ENCODE measurements at places on chromosomes 16 and 17. TPM values are rescaled to one million over a fixed set of nuclear protein-coding genes. Genes with fewer than 3 reads are reported as not detected.

DNA sequence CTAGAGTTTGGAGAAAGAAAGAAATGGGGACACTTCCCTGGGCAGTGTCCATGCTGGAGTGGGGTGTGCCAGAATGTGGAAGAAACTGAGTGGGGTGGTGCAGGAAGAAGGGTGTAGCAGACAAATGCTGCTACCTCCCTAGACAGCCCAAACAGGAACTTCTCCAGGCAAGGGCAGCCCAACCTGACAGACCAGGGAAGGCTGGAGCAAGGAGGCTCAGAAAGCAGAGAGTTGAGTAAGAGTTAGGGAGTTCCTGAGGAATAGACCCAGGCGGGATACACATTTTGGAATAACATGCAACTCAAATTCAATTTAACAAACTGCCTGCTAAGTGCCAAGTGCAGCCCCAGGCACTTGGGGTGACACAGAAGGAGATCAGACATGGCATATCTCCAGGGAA lies 1.0 kb upstream of the MYO18A start:
- H3K27me3 ChIP-seq = peaks cover 14% of the 10 kb centered on the region
- no peak for DNase-seq
- peak overlapping the region; percentile 83 for H3K27ac ChIP-seq
- H3K36me3 ChIP-seq = no peaks in the 10 kb centered on the region

- no peak overlapping the region for H3K27ac ChIP-seq
- H3K4me3 ChIP-seq = no peak overlapping the region
- peaks cover 20% of the 10 kb centered on the region for H3K36me3 ChIP-seq
- H3K27me3 ChIP-seq = no peaks in the 10 kb centered on the region
Observed at GRCh38 chr16:22353191-22353919, 21.1 kb downstream of the CDR2 start.

DNA sequence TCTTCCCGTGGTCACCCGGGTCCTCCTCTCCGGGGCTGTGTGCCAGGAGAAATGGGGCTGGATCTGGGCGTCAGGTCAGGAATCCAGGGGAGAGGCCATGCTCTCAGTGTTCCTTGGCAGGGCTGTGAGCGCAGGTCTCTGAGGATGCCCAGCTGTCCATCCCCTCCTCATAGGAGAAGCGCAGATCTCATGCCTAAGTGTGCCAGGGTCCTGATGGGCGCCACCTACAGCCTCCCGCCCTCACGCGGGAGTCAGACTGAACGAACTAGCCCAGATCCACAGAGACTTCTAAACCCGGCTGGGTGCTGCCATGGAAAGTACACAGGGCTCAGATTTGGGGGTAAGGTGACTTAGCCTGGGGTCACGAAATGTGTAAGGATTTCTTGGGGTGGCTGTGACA lies 24.3 kb downstream of the MGRN1 start:
- H3K36me3 ChIP-seq = no peaks in the 10 kb centered on the region
- H3K4me3 ChIP-seq = no peak overlapping the region
- H3K4me1 ChIP-seq = peaks cover 7% of the 10 kb centered on the region
- H3K27ac ChIP-seq = no peak overlapping the region
- no peaks in the 10 kb centered on the region for H3K27me3 ChIP-seq
- DNase-seq = no peak

Gene NHLRC4
- 2.0 TPM for total RNA-seq

GRCh38 chr17:8292639-8293395 lies 2.4 kb downstream of the SLC25A35 start:
- no peak overlapping the region for H3K27ac ChIP-seq
- no peaks in the 10 kb centered on the region for H3K36me3 ChIP-seq
- H3K4me1 ChIP-seq = peaks cover 48% of the 10 kb centered on the region
- no peaks in the 10 kb centered on the region for H3K27me3 ChIP-seq

Gene MPO
- total RNA-seq = 1.5 TPM

GRCh38 chr16:83954577-83955016 lies 1.6 kb downstream of the OSGIN1 start:
- no peaks in the 10 kb centered on the region for H3K27me3 ChIP-seq
- H3K4me3 ChIP-seq = no peak overlapping the region
- H3K4me1 ChIP-seq = peaks cover 36% of the 10 kb centered on the region
- peak; percentile 43 for DNase-seq
- H3K27ac ChIP-seq = peak overlapping the region; percentile 39

- no peaks in the 10 kb centered on the region for H3K4me1 ChIP-seq
- H3K4me3 ChIP-seq = no peak overlapping the region
- DNase-seq = peak; percentile 75
- no peaks in the 10 kb centered on the region for H3K36me3 ChIP-seq
- no peaks in the 10 kb centered on the region for H3K27me3 ChIP-seq
Observed at GRCh38 chr16:24670623-24671454, 58.6 kb upstream of the TNRC6A start.

- no peaks in the 10 kb centered on the region for H3K4me1 ChIP-seq
- H3K27ac ChIP-seq = no peak overlapping the region
- H3K27me3 ChIP-seq = no peaks in the 10 kb centered on the region
Observed at GRCh38 chr17:19708431-19709175, 7.8 kb downstream of the SLC47A2 start.

All from left lung (tissue), 14 donors.